G401 (cell line): ENCODE measurements at places on chromosomes 7 and 10. TPM values are rescaled to one million over a fixed set of nuclear protein-coding genes. Genes with fewer than 3 reads are reported as not detected.

DNA sequence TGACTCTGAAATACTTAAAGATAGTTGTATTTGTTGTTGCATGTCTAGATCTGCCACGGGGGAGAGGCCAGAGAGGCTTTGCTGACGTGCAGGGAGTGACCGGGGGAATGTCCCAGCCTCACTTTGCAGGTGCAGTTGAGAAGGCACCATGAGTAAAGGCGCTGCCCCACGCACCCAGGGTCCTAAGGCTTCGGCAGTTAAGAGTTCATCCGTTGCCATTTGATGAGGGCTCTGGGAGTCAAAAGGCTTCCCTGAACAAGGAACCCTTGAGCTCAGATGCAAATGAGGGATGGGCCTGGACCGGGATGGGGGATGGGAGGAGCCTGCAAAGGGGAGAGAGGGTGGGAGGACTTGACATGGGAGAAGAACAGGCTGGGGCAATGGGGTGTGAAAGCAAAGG lies 20.4 kb downstream of the PPP2R2D start:
- DNase-seq: no peak

GRCh38 chr7:3321745-3322144 lies 20.7 kb downstream of the SDK1 start:
- DNase-seq: no peak

DNA sequence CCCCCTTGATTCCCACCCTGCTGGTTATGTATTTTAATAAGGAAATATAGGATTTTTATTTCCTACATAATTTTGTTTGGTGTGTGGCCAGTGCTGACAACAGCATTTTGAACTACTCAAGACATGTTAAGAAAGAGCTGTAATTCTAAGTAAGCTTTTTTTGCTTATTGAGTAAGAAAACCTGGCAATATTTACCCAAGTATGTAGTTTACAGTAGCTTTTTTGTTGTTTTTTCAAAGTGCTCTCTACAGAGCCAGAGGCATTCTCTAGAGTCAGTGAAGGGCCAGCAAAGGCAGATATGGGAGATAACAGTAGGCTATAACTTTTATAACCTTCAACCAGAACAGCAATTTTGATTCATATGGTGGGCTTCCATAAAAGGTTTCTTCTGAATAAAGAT lies 63.2 kb upstream of the TMEM168 start:
- DNase-seq: no peak

DNA sequence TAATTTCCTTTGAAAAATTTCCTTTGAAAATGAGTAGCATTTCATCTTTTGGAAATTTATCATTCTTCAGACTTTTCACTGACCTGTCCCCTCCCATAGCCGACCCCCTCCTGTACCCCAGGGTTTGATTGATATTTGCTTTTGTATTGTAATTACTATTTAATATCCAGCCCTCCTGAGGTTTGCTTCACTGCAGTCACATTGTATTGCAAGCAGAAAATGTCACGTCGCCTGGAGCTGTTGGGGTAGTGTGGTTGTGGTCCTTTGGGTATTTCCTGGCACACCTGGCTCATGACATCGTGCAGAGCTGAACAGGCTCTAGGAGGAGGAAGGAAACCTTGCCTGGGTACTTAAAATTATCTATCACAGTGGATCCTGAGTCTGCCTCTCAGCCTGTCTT lies 116.1 kb downstream of the INSYN2A start:
- no peak for DNase-seq

GRCh38 chr7:136012238-136012637 lies 35.1 kb upstream of the MTPN start:
- peak; percentile 25 for DNase-seq

GRCh38 chr10:75532253-75532924 lies 101.0 kb downstream of the LRMDA start:
- no peak for DNase-seq

DNA sequence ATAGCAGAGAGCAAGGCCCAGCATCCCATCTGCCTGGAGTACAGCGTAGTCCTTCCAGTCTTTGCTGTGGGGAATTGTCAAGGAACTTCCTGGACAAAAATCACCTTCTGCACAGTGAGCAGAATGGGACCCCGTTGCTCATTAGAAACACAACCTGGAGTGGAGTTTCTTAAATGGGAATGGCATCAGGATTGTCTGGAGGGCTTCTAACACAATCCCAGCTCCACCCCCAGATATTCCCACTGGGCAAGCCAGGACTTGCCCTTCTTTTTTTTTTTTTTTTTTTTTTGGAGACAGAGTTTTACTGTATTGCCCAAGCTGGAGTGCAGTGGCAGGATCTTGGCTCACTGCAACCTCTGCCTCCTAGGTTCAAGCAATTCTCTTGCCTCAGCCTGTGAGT lies 356.4 kb downstream of the GALNT17 start:
- no peak for DNase-seq

GRCh38 chr7:66549466-66549865 lies 79.2 kb upstream of the KCTD7 start:
- DNase-seq: no peak

DNA sequence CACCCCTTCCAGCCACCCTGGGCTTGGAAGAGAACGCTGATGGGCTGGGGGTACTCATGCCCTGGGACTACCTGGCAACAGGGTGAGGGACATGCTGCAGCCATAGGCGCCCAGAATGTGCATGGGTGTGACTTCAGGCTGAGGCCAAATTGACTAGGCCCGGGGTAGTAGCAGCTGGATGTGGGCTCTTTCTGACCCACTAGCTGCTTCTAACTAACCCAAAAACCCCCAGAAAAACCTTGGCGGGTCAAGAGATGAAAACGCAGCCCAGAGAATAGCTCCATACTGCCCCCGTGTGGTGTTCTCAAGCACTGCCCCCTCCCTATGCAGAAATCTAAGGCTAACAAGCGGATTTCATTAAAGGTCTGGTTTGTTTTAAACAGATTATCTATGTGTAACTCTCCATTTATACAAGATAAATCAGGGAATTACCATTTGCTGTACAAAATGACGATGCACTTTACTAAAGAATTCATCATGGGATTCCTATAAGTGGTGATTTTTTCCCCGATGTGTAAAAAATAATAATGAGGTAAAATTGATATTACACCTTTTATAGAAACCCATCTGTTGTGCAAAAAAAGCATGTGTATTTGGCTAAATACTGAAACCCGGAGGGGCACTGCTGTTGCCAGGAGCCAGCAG lies 4.2 kb downstream of the SMARCD3 start:
- peak; percentile 76 for DNase-seq

GRCh38 chr7:135074531-135074930 lies 73.3 kb upstream of the TMEM140 start:
- DNase-seq: no peak

- DNase-seq: no peak
Measured at GRCh38 chr10:21604651-21605050, 70.6 kb downstream of the MLLT10 start.

- no peak for DNase-seq
Measured at GRCh38 chr10:56317603-56318002, 43.5 kb downstream of the ZWINT start.

GRCh38 chr7:158975526-158976467 lies 119.4 kb downstream of the DYNC2I1 start:
- DNase-seq: no peak

DNA sequence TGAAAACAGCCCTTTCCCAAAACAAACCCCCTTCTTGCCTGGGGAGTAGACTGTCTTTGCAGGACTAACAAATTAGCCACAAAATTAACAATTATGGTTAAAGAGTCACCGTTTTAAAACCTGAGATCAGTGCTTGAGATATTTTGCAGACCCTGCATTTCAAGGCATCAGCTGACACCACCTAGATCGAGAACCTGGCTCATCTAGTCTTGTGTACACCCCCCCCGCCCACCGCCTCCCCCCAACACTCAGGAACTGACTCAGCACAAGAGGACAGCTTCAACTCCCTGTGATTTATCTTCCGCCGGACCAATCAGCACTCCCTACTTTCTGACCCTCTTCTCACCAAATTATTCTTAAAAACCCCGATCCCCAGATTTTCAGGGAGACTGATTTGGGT lies 737.1 kb downstream of the PHTF2 start:
- DNase-seq: no peak

DNA sequence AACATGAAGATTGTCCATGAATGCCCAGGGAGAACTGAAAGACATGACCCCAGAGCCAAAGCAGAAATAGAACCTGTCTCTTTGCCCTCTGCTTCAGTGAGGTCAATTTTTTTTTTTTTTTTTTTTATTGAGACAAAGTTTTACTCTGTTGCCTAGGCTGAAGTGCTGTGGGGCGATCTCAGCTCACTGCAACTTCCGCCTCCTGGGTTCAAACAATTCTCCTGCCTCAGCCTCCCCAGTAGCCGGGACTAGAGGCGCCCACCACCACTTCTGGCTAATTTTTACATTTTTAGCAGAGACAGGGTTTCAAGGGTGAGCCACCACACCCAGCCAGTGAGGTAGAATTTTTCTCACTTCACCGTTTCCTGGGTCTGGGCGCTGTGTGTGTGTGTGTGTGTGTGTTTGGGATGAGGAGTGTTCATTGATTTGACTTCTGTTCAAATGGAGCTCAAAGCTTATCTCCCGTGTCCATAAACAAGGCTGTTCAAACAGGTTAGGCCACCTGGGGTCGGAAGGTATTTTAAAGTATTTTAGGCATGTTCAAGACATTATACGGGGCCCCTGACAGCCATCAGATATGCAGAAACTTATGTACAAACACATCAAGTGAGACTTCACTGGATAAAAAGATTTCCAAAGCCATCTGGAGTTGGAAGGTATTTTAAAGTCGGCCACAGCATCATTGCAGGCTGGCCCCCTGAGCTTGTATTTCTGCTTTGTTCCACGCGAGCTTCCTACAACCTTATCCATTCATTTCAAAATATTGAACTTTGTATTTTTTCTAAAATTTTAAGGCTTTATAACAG lies 93.8 kb downstream of the MAP3K8 start:
- no peak for DNase-seq

- DNase-seq: no peak
Measured at GRCh38 chr7:97601931-97602457, 129.9 kb upstream of the TAC1 start.

DNA sequence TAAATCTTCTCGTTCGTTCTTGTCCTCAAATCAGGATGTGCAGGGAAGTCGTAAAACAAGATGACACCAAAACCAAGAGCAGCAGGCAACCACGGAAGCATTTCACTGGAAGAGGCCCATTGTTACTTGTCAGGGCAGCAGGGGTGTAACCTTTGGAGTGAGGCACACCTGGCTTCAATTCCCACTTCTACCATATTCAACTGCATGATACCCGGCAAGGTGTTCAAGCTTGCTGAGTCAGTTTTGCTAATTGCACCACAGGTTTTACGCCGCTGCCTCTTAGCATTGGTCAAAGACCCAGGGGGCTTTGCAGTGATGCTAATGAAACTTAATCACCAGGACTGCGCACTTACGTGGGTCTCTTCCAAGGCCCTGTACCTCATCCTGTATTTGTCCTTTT lies 50.0 kb upstream of the PTER start:
- DNase-seq: no peak

- no peak for DNase-seq
Measured at GRCh38 chr7:98995111-98995510, 116.8 kb downstream of the TRRAP start.

DNA sequence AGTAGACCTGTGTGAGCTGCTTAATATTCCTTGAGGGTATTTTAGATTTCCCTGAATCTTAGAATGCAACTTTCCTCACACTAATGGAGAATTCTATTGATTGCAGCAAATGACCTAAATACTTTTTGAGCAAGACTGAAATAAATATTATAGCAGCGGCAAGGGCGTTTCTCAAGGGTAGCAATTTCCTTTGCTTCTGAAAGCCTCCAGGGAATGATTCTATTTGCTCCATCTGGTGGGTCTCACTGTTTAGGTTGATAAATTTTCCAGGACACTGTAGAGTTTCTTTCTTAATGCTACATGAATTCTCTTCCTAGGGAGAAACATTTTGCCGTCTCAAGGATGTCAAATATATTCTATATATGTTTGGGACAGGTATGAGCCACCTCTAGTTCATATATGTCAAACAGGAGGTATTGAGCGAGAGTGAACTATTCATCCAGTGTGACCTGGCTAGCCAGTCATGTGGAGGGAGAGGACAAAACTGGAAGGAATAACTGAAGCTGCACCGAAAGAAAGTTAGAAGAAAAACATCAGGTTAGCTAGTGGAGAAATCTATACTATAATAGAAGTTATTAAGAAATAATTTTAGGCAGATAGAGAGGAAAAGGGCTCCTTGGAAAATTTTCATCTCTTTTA lies 57.9 kb upstream of the FZD8 start:
- no peak for DNase-seq

DNA sequence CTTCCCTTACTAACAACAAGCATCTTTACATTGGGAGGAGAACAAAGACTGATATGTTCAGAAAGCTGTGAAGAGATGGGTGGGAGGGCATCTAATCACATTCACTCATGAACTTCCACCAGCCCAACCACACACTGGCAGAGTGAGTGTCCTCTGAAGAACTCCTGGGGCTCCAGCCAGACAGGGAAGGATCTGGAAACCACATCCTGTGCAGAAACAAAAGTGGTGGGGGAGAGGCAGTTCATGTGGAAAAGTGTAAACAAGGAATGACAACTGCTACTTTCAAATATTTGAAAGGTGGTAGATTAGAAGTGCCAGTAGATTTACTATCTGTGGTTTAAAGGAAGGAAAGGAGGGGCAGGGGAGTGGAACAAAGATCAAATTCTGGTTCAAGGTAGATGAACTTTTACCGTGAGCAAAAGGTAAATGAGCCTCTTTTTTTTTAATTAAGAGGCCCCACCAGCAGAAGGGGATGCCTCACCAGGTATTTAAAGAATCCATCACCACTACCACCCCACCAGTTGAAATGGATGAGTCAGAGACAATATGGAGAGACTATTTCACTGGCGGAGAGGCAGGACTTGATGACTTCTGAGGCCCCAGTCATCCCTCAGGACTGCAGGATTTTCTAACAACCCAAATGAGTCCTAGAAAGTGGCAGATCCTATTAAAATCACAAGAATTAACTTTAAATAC lies 34.5 kb downstream of the GOT1 start:
- peak; percentile 26 for DNase-seq

- DNase-seq: no peak
Measured at GRCh38 chr10:69574571-69574978, 1.4 kb upstream of the NEUROG3 start.

GRCh38 chr10:61902445-61903220 lies 1.1 kb downstream of the ARID5B start:
- DNase-seq: peak; percentile 84

- no peak for DNase-seq
Measured at GRCh38 chr10:83312570-83312969, 826.7 kb upstream of the GHITM start.

- no peak for DNase-seq
Measured at GRCh38 chr10:107826171-107826570, 661.7 kb upstream of the SORCS1 start.

- no peak for DNase-seq
Measured at GRCh38 chr10:132617737-132618052, 80.1 kb downstream of the INPP5A start.

The ZNF736 gene
- total RNA-seq: 0.81 TPM in 1 of 2 replicates, not detected in the other

The IFIT3 gene
- total RNA-seq: 2.4 and 2.7 TPM in 2 replicates

The SYNPO2L gene
- total RNA-seq: not detected in 2 replicates

The ATG9B gene
- 0.34 and 0.49 TPM in 2 replicates for total RNA-seq

The TAS2R41 gene
- total RNA-seq: not detected in 2 replicates

The AHR gene
- total RNA-seq: not detected in 2 replicates

The PTPRZ1 gene
- total RNA-seq: not detected in 2 replicates

The FRAT2 gene
- 29.7 and 41.2 TPM in 2 replicates for total RNA-seq

The LIPK gene
- total RNA-seq: not detected in 2 replicates

The CUBN gene
- total RNA-seq: 0.06 and 0.07 TPM in 2 replicates

The PYROXD2 gene
- total RNA-seq: not detected in 2 replicates

The AKR1C1 gene
- 0.98 and 1.4 TPM in 2 replicates for total RNA-seq

The FAM237B gene
- not detected in 2 replicates for total RNA-seq

The TRPV5 gene
- not detected in 2 replicates for total RNA-seq

The CDC14C gene
- 0.12 TPM in 1 of 2 replicates, not detected in the other for total RNA-seq

The UBTD1 gene
- total RNA-seq: 32.5 and 39.5 TPM in 2 replicates

The SRRM3 gene
- 5.8 and 8.5 TPM in 2 replicates for total RNA-seq

The HPSE2 gene
- 0.12 and 0.61 TPM in 2 replicates for total RNA-seq

The FAM25G gene
- total RNA-seq: not detected in 2 replicates

The CSGALNACT2 gene
- total RNA-seq: 4.3 and 9.2 TPM in 2 replicates
